ENCODE measurements at places on chromosomes 2 and 18. TPM values are rescaled to one million over a fixed set of nuclear protein-coding genes. Genes with fewer than 3 reads are reported as not detected.

- no peak for DNase-seq
Observed at GRCh38 chr2:62265106-62265505, 69.2 kb downstream of the B3GNT2 start.

GRCh38 chr2:69914950-69915945, at the start of gene MXD1:
MXD1 (plus strand) TSS chr2:69915109; CDS start chr2:69915331, 222 bp downstream.
- DNase-seq = peak; percentile 34

DNA sequence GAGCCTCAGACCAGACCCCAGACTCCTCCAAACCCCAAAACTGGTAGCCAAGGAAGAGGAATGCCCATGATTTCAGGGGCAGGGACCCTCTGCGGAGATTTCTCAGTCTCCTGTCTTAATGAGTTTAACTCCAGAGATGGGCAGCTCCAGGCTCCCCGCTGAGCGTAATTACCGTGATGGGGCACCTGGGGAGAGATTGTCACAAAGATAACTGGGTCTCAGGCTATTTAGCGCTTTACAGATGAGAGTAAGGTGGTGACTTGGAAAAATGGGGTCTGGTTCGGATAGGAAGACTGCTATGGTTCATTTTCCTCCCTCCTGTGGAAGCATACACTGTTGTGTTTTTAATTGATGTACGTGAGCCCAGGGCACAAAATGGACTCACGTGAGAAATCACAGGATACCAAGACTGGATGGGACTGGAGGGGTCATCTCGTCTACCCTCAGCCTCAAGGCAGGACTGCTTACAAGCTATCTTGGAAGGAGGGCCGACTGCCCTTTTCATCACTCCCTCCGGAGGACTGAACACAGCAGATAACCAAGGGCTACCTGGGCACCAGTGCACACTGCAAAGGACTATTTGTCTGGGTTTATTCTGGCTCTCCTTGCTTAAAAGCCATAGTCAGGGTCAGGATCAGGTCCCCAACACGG, 427.8 kb downstream of the ZNF521 start:
- no peak for DNase-seq

DNA sequence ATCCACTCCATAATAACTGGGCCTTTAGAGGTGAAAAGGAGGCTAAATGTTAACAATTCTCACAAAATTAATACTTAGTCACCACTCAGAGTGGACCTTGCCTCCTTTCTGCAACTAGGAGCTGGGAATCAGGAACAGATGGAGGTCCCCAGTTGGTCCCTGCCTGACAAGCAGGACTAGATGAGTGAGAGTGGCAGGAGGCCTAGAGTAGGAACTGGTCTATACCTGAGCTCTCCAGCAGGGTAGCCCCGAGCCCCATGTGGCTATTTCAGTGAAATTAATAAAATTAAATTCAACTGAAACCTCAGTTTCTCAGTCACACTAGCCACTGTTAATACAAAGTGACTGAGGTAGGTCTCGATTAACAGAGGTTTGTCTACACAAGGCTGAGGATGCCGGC, 150.5 kb downstream of the MYO5B start:
- DNase-seq = no peak

The ANKRD30BL gene
- not detected for total RNA-seq

All from activated CD4-positive, alpha-beta memory T cell treated with anti-CD3 and anti-CD28 coated beads, Interleukin-2, amount 10 ng/mL, durations not matched to agents 7 days and 5 days (primary cell).